ENCODE measurements at places on chromosomes 5 and 9.

- no peak for DNase-seq
Observed at GRCh38 chr5:59021286-59021673, 438.4 kb downstream of the RAB3C start.

DNA sequence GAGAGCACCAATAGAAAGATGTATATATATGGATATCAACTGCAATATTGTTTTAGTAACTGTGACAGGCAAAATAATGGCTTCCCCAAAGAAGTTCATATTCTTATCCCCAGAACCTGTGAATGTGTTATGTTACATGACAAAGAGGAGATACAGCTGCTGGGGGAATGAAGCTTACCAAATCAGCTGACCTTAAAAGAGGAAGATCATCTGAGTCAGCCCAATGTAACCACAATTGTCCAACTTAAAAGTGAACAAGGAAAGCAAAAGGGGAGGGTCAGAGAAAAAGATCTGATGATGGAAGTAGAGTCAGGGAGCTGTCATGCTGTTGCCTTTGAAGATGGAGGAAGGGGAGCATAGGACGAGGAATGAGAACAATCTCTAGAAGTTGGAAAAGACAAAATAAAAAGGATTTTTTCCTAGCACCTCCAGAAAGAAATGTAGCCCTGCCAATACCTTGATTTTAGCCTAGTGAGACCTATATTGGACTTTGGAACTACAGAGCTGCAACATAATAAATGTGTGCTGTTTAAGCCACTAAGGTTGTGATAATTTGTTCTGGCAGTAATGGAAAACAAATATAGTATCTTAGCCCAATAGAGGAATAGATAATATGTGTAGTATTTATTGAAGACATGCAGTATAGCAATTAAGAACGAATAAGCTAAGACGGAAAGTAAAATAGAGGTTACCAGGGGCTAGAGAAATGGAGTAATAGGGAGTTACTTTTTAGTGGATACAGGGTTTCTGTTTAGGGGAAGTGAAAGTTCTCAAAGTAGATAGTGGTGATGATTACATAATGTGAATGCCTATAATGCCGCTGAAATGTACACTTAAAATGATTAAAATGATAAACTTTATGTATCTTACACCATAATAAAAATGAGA is 115.9 kb downstream of the PIK3R1 start:
- DNase-seq: no peak

GRCh38 chr5:96198356-96199058 is 234.5 kb downstream of the PCSK1 start:
- DNase-seq: no peak

- no peak for DNase-seq
Observed at GRCh38 chr5:109947667-109948066, 257.9 kb downstream of the MAN2A1 start.

GRCh38 chr5:5810461-5810860 is 388.0 kb downstream of the ICE1 start:
- no peak for DNase-seq

GRCh38 chr5:3596261-3596825 is 711 bp downstream of the IRX1 start:
- DNase-seq: no peak

DNA sequence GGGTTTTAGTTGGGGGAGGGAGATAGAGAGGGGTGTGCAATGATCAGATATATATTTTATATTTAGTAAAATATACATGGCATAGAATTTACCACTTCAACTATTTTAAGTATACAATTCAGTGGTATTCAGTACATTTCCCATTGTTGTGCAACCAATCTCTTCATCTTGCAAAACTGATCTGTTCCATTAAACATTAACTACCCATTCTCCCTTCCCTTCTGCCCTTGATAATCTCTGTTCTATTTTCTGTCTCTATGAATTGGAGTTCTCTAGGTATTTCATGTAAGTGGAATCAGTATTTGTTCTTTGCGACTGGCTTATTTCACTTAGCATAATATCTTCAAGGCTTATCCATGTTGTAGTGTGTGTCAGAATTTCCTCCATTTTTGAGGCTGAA is 38.6 kb downstream of the TGFBI start:
- DNase-seq: no peak

DNA sequence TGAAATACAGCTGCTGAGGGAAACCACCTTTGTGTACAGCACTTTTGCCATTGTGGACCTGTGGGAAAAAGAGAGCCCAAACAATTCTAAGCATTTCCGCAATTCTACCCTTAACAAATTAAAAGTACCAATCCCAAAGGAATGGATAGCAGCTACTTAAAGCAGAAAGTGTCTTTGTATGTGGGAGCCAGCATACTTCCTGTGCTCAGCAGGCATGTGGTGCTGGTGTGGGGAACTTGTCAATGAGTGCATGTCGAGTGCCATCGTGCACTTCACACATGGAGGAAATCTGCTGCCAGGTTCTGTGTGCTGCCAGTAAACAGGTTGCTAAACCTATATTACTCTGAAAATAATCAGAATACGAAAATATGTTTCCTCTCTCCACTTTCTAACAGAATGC is 399.0 kb downstream of the LRRC70 start:
- no peak for DNase-seq
